ENCODE measurements at places on chromosomes 12 and 14. TPM values are rescaled to one million over a fixed set of nuclear protein-coding genes. Genes with fewer than 3 reads are reported as not detected.

ABCC9 gene
- total RNA-seq, result 20.0 TPM

ANG gene
- total RNA-seq, result 4.8 TPM

NRL gene
- 4.1 TPM for total RNA-seq

MYF6 gene
- total RNA-seq, result not detected

MDGA2 gene
- total RNA-seq, result not detected

KRT4 gene
- total RNA-seq, result not detected

ZBTB42 gene
- total RNA-seq, result 2.5 TPM

ACSM4 gene
- not detected for total RNA-seq

VRTN gene
- not detected for total RNA-seq

Data from fibroblast of the aortic adventitia (primary cell).